NCI-H2171 treated with DMSO at 0.1 percent for 48 hours (cell line): ENCODE measurements at places on chromosomes 13 and 19.

GRCh38 chr19:54156953-54157352 is 2.6 kb downstream of the LENG1 start:
- DNase-seq = no peak

DNA sequence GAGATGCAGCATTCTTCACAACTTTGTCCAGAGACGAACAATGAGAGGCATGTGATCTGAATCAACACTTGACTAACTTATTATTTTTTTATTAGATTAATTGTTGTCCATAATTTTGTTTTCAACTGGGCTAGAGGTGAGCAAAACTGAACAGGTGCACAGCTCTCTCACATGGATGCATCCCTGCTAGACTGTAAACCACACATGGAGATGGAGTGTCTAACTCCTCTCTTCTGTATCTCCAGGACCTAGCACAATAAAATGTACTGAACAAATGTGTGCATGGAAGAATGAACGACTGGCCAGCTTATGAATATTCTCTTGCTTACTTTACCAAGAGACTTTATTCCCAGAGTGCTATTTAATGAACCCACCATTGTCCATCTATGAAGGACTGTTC is 627.7 kb downstream of the LIG4 start:
- DNase-seq = no peak

- no peak for DNase-seq
These were observed 230.6 kb upstream of the DACH1 start for GRCh38 chr13:72097568-72097967.

DNA sequence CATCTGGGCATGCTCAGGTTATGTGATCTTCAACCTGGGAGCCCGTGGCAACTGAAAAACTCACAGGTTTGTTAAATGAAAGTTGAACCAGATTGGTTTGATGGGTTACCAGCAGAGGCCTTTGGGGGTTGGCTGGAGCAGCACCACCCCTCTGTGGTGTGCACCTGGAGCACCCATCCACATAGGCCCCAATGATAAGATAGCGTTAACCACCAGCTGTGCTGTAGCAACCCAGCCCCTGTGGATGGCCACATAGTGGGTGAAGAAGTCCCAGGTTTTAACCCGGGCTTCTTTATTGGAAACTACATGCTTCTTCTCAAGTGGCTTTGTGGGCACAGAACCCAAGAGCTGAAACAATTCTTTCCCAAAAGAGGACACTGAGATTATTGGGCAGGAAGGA is 22.6 kb upstream of the MTIF3 start:
- DNase-seq = no peak

GRCh38 chr13:21234526-21234925 is 58.1 kb downstream of the MRPL57 start:
- DNase-seq = no peak

- no peak for DNase-seq
These were observed 1.7 kb downstream of the PRKCG start for GRCh38 chr19:53883741-53884140.

- no peak for DNase-seq
These were observed 3.8 kb downstream of the BLVRB start for GRCh38 chr19:40461669-40462221.

GRCh38 chr13:33182729-33183128 is 102.8 kb downstream of the STARD13 start:
- DNase-seq = peak; percentile 67

- no peak for DNase-seq
These were observed 64.6 kb upstream of the SOX21 start for GRCh38 chr13:94776956-94777355.

GRCh38 chr19:18119013-18119716 is 21.6 kb downstream of the MAST3 start:
- DNase-seq = no peak

DNA sequence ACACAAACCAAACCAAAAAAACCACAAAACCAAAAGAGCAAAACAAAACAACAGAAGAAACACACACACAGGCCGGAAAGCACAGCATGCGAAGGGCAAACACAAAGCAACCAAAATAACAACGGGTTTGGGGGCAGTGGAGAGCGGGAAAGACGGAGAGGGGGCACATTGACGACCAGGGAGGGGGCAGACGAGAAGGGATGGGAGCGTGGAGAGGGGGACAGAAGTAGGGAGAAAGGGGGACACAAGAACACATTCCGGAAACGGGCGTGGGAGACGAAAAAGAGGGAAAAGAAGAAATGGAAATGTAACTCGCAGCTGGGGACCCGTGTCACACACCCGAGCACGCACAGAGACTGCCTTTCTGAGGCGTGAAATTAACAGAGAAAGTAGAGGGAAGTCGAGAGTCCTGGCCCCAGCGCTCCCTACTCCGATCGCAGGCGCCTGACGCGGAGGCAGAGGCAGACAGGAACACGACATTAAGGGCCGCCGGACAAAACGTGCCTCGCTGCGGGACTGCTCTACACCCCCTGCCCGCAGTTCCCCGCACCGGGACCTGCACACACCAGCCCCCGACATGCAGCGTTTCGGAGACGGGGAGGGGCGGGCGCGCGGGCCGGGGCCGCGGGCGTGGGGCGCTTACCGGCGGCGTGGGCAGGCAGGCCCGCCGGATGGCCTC is 652 bp downstream of the POU4F1 start:
- DNase-seq = peak; percentile 20

- no peak for DNase-seq
These were observed 26.0 kb downstream of the C19orf47 start for GRCh38 chr19:40322271-40322610.

- peak; percentile 71 for DNase-seq
These were observed 189.0 kb downstream of the LACC1 start for GRCh38 chr13:44068737-44069136.

DNA sequence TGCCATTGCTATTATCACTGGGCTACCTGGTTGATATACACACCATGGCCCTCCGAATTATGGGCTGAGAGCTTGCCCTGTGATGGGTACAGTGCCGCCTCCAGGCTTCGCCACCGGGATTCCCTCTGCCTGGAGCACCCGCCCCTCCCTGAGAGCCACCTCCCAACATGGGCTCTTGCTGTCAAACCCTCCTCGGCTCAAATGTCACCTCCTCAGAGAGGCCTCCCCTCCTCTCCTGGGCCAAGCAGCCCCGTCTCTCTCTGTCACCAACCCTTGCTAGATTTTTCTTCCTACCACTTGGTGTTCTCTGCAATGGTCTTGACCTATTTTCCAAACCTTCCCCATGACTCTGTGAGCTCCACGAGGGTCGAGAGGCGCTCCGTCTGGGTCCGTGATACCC is 12.2 kb upstream of the TLE2 start:
- peak; percentile 74 for DNase-seq

- no peak for DNase-seq
These were observed 739.1 kb downstream of the GPC5 start for GRCh38 chr13:92137520-92137919.

GRCh38 chr13:99335087-99335486 is 27.9 kb upstream of the GPR183 start:
- DNase-seq = no peak

DNA sequence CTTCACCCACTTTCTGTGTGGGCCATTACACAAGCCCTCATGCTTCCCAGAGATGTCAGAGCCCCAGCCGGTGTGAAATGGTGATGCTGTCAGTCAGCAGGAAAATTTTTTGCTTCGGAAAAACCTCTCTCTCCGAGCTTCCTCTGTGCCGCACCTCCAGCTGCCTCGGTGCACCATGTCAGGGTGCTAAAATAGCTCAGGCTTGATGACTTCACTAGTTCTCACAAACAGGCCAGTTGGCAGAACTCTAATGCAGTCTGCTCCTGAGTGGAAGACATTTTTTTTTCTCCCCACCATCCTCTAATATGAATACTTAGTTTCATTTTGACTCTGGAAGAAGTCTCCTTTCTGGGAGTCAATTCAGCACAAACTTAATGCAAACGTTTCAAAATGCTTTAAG is 71.3 kb downstream of the KLF12 start:
- DNase-seq = peak; percentile 55

DNA sequence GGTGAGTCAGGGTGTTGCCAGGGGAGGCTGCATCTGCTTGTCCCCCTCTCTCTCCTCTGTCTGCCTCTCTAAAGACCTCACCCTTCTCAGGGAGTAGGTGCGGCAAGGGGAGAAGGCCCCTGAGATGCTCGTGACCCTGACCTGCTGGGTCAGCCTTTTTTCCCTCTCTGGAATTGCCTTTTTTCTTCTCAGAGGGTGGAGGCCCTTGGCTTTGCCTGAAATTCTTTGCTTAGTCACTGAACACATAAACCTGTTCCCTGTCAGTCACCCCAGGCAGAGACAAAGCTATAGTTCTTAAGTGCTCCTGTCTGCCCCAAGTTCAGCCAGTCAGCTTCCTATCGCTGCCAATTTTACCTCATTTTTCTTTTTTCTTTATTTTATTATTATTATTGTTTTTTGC is 35.2 kb upstream of the PEG3 start:
- DNase-seq = no peak
